Lung (tissue), 17 donors: ENCODE measurements at places on chromosomes 13 and 19. TPM values are rescaled to one million over a fixed set of nuclear protein-coding genes. Genes with fewer than 3 reads are reported as not detected.
A peak's percentile ranks its signal among the peaks of the same experiment; 100 is the strongest.

DNA sequence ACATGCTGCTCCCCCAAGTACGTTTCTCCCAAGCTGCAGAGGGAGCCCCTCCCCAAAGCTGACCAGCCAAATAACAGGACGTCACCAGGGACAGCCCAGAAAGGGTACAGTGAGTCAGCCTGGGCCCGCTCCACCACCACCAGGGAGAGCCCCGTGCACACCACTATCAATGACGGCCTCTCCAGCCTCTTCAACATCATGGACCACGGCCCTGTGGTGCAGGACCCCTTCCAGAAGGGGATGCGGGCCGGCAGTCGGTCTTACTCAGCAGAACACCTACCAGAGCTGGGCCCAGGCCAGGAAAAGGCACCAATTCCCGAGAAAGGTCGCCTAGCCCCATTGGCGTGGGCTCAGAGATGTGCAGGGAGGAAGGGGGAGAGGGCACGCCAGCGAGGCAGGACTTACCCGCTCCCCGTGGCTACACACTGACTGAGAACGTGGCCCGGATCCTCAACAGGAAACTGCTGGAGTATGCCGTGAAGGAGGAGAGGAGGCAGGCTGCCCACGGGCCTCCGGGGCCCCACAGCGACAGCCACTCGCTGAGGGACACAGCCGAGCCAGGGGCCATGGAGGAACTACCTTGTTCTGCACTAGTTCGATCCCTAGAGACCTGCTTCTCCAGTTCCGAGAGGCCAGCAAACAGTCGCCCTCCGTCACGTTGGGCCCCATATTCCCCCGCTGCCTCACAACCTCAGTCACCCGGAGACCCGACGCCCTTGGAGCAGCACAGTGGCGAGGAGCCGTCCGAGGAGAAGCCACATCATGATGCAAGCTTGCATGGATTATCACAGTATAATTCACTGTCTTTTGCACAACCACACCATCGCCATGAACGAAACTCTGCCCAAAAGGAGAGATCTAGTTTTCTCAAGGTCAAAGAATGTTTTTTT is 815.9 kb upstream of the KLHL1 start:
- DNase-seq, result no peak
- H3K36me3 ChIP-seq, result no peaks in the 10 kb centered on the region
- H3K27ac ChIP-seq, result no peak overlapping the region
- no peaks in the 10 kb centered on the region for H3K27me3 ChIP-seq
- no peak overlapping the region for H3K4me3 ChIP-seq

DNA sequence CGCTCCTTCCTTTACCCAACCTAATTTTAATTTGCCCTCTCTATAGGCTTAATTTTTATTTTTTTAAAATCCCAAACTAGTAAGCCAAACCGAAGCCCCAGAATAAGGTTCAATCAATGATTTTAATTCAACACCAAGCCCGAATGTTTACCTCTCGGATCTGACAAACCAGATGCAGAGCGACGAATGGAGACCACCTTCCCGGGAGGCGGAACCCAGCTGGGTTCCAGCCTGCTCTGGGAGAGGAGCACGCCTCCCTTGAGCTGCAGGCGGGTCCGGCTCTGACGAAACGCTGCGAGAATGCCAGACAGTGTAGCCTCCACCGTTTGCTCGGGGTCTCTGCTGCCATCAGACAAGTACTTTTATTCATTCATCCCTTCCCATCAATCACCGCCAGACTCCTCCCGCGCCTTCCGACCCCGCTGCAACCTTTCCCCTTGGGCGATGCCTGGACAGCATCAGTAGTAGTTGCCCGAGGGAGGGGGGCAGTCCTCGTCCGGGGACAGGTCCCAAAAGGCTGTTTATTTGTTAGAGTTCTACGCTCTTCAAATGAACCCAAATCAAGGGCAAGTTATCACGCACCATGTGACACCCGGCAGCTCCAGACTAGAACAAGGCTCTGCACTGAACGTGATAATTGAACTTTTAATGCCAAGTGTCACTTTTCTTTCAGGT is 752 bp upstream of the EDNRB start:
- no peaks in the 10 kb centered on the region for H3K36me3 ChIP-seq
- H3K4me3 ChIP-seq, result peak overlapping the region; percentile 72
- H3K4me1 ChIP-seq, result no peaks in the 10 kb centered on the region
- H3K27ac ChIP-seq, result peak overlapping the region; percentile 53
- H3K27me3 ChIP-seq, result no peaks in the 10 kb centered on the region
- DNase-seq, result peak; percentile 88

DNA sequence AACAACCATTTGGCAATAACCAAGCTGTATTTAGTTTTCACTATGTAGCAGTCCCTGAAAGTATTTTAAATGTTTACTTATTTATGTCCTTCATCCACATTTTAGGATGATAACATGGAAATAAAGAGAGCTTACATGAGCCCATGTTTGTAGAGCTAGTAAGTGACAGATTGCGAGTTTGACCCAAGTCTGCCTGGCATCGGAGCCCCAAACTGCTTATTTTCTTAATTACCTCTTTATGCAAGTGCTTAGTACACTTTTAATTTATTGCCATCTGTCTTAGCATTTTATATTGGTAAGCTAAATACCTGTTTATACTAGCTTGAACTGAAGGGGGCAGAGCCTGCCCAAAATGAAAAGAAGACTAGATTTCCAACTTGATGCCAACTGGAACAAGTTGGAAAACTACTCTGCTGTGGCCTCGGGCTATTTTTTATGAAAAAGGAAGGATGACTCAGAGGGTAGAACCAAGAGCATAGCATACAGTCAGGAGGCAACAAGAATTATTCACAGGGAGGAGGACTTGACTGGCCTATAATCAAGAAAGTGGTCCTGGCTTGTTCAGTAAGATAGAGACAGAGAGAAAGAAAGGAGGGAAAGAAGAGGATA is 150.2 kb downstream of the NDFIP2 start:
- no peak overlapping the region for H3K4me3 ChIP-seq
- no peaks in the 10 kb centered on the region for H3K36me3 ChIP-seq
- DNase-seq, result peak; percentile 20
- no peak overlapping the region for H3K27ac ChIP-seq

DNA sequence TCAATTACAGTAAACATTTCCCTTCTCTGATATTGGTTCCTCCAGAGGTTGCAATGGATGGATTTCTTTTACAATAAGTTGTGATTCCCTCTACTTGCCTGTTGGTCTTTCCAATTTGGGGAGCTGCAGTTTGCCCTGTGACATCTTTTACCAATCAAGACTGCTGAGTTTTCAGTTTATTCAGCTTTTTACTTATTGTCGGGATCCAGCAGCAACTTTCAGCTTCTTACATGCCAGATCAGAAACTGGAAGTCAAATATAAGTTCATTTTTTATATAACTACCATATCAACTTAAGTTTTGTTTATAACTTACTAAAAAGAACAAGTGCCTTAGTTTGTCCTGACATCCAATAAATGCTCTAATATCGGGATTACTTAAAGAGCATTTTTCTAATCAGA is 10.5 kb downstream of the OR10H3 start:
- no peaks in the 10 kb centered on the region for H3K36me3 ChIP-seq
- DNase-seq, result no peak
- peaks cover 8% of the 10 kb centered on the region for H3K27me3 ChIP-seq
- H3K4me3 ChIP-seq, result no peak overlapping the region
- no peak overlapping the region for H3K27ac ChIP-seq

DNA sequence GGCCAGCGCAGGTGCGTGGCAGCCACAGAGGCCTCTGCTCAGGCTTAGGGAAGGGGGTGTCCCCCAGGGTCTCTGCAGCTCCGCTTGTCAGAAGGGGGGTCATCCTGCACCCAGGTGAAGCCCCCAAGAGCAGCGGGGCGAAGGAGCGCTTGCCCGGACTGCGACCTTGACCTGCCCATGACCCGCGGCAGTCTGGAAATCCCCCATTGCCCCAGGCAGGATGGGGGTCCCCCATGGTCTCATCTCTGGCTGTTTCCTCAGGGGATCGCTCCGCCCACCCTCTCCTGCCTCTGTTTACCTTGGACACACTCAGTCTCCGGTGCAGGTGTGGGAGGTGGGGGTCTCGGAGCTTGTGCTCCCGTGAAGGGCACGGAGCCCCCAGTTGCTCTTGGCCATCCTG is 82.7 kb downstream of the KDM4B start:
- no peaks in the 10 kb centered on the region for H3K27me3 ChIP-seq
- DNase-seq, result no peak
- H3K36me3 ChIP-seq, result peaks cover 7% of the 10 kb centered on the region
- peaks cover 10% of the 10 kb centered on the region for H3K4me1 ChIP-seq
- H3K4me3 ChIP-seq, result no peak overlapping the region

- no peaks in the 10 kb centered on the region for H3K4me1 ChIP-seq
- H3K27me3 ChIP-seq, result no peaks in the 10 kb centered on the region
- DNase-seq, result peak; percentile 64
- peak within 1 kb of the TSS; percentile 40 for H3K27ac ChIP-seq
- no peaks in the 10 kb centered on the region for H3K36me3 ChIP-seq
These were observed at the start of gene ELF1 for GRCh38 chr13:41019011-41019487. TSS of gene ELF1 (minus strand) at chr13:41019316. CDS start at chr13:40982054, 37,262 bp downstream.

- H3K4me1 ChIP-seq, result no peaks in the 10 kb centered on the region
- DNase-seq, result no peak
- H3K27me3 ChIP-seq, result peaks cover 9% of the 10 kb centered on the region
These were observed 91.8 kb downstream of the WTIP start for GRCh38 chr19:34573226-34573864.

- no peak overlapping the region for H3K4me3 ChIP-seq
- no peaks in the 10 kb centered on the region for H3K36me3 ChIP-seq
- H3K27me3 ChIP-seq, result no peaks in the 10 kb centered on the region
- no peak overlapping the region for H3K27ac ChIP-seq
- DNase-seq, result peak; percentile 33
- peaks cover 16% of the 10 kb centered on the region for H3K4me1 ChIP-seq
These were observed 7.1 kb upstream of the IGFL3 start for GRCh38 chr19:46131485-46132143.

GRCh38 chr19:31054430-31054829 is 294.8 kb downstream of the TSHZ3 start:
- H3K4me1 ChIP-seq, result no peaks in the 10 kb centered on the region
- H3K27me3 ChIP-seq, result no peaks in the 10 kb centered on the region
- no peaks in the 10 kb centered on the region for H3K36me3 ChIP-seq
- no peak overlapping the region for H3K4me3 ChIP-seq
- peak; percentile 43 for DNase-seq

- H3K36me3 ChIP-seq, result no peaks in the 10 kb centered on the region
- no peak overlapping the region for H3K4me3 ChIP-seq
- DNase-seq, result no peak
- no peak overlapping the region for H3K27ac ChIP-seq
- no peaks in the 10 kb centered on the region for H3K4me1 ChIP-seq
These were observed 188.0 kb upstream of the IRS2 start for GRCh38 chr13:109974354-109974753.

- no peaks in the 10 kb centered on the region for H3K36me3 ChIP-seq
- no peak overlapping the region for H3K4me3 ChIP-seq
- no peak overlapping the region for H3K27ac ChIP-seq
- no peaks in the 10 kb centered on the region for H3K4me1 ChIP-seq
- no peaks in the 10 kb centered on the region for H3K27me3 ChIP-seq
These were observed 27.5 kb upstream of the SERPINE3 start for GRCh38 chr13:51311957-51312520.

- H3K27ac ChIP-seq, result no peak overlapping the region
- no peaks in the 10 kb centered on the region for H3K36me3 ChIP-seq
These were observed 61.1 kb downstream of the SLC15A1 start for GRCh38 chr13:98691360-98691759.

DNA sequence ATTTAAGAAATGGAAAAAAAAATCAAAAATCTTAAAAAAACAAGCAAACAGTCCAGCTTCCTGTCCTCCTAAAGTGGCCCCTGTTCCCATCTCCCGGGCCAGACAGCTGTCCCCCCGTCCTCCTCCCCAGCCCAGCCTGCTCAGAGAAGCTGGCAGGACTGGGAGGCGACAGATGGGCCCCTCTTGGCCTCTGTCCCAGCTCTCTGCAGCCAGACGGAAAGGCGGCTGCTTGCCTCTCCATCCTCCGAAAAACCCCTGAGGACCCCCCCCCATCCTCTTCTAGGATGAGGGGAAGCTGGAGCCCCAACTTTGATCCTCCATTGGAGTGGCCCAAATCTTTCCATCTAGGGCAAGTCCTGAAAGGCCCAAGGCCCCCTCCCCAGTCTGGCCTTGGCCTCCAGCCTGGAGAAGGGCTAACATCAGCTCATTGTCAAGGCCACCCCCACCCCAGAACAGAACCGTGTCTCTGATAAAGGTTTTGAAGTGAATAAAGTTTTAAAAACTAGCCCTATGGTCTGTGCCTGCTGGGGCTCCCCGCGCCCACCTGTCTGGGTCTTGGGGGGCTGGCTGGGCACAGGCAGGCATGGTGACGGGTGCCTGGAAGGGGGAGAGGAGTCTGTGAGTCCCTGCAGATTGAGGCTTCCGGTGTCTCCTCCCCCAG is 3.8 kb downstream of the GADD45GIP1 start:
- peaks cover 29% of the 10 kb centered on the region for H3K36me3 ChIP-seq
- H3K4me1 ChIP-seq, result no peaks in the 10 kb centered on the region
- H3K27me3 ChIP-seq, result no peaks in the 10 kb centered on the region
- H3K27ac ChIP-seq, result peak overlapping the region; percentile 79
- DNase-seq, result peak; percentile 93
- H3K4me3 ChIP-seq, result no peak overlapping the region

- no peaks in the 10 kb centered on the region for H3K4me1 ChIP-seq
- H3K36me3 ChIP-seq, result no peaks in the 10 kb centered on the region
- H3K4me3 ChIP-seq, result no peak overlapping the region
- DNase-seq, result peak; percentile 6
These were observed 110.3 kb upstream of the ABCC4 start for GRCh38 chr13:95411428-95412040.

CABP5 gene
- not detected for total RNA-seq

ZNF175 gene
- 11.4 TPM for total RNA-seq

AP2S1 gene
- 190 TPM for total RNA-seq

SLC7A10 gene
- 0.71 TPM for total RNA-seq

WIZ gene
- total RNA-seq, result 24.0 TPM

BORA gene
- 4.0 TPM for total RNA-seq

SIGLEC8 gene
- total RNA-seq, result 0.34 TPM

OVOL3 gene
- total RNA-seq, result not detected

BCAM gene
- 168 TPM for total RNA-seq

FFAR1 gene
- 0.49 TPM for total RNA-seq

ENOX1 gene
- total RNA-seq, result 7.7 TPM

DAZAP1 gene
- 125 TPM for total RNA-seq
